ENCODE measurements at places on chromosomes 3 and 15.

DNA sequence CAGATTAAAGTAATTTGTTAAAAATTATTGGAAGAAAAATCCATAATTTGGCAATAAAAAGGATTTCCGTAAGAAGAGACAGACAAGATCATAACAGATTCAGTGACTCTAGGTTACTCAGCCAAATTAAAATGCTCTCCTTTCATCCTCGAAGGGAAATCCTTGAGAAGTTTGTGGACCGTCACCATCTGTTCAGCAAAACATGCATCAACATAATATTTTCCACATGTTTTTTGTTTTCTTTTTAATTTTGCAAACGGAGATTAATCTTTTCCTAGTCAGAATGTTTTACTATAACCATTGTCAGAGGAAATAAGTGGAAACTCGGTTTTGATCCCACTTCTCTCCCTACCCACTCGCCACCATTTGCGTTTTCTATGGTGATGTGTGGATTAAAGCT is 128.3 kb downstream of the TMCO5A start:
- no peak for DNase-seq

- no peak for DNase-seq
These were observed 1077.0 kb downstream of the ROBO2 start for GRCh38 chr3:78116874-78117273.

GRCh38 chr3:21174461-21174860 is 576.5 kb downstream of the ZNF385D start:
- DNase-seq, result no peak

DNA sequence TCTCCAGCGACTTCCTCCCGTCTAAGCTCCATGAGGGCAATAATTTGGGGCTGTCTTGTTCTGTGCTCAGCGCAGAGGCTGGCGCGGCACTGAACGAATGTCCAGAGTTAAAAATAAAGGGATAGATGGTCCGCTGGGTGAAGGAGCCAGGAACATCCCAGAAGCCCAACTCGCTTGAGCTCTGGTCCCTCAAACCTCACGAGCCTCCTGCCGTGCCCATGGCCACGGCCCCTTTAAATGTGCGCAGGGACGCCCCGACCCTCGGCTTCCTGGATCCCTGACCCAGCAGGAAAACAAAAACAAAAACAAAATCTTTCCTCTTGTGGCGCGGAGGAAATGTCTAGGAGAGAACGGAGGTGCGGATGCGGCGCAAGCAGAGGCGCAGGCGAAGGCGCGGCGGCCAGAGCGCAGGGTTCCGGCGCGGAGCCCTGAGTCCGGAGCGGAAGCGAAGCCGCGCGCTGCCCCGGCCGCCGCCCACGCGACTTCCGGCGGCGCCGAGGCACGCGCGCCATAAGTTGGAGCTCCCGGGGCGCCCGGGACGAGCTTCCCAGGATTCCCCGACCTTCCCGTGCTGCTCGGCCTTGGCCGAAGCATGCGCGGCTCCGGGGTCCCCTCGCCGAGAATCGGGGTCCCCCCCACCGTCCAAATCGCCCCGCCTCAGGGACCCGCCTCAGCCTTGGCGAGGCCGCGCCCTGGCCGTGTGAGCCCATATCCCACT is 52.9 kb upstream of the WNT7A start:
- DNase-seq, result no peak

- no peak for DNase-seq
These were observed 39.4 kb downstream of the WWTR1 start for GRCh38 chr3:149618151-149619123.

GRCh38 chr3:129576514-129577352 is 29.7 kb downstream of the PLXND1 start:
- DNase-seq, result no peak

All from activated naive CD4-positive, alpha-beta T cell (primary cell).